Osteocyte (in vitro differentiated cells): ENCODE measurements at places on chromosomes 13 and 19.

DNA sequence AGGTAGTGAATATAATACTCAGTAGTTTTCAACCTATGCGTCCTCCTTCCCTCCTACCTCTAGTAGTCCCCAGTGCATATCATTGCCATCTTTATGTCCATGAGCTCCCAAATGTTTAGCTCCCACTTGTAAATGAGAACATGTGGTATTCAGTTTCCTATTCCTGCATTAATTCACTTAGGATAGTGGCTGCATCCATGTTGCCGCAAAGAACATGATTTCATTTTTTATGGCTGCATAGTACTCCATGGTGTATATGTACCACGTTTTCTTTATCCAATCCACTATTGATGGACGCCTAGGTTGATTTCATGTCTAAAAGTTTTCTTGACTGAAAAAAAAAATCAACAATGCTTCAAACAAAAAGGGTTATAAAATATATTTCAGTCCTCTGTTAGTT is 303.4 kb upstream of the SGCG start:
- DNase-seq, result no peak

DNA sequence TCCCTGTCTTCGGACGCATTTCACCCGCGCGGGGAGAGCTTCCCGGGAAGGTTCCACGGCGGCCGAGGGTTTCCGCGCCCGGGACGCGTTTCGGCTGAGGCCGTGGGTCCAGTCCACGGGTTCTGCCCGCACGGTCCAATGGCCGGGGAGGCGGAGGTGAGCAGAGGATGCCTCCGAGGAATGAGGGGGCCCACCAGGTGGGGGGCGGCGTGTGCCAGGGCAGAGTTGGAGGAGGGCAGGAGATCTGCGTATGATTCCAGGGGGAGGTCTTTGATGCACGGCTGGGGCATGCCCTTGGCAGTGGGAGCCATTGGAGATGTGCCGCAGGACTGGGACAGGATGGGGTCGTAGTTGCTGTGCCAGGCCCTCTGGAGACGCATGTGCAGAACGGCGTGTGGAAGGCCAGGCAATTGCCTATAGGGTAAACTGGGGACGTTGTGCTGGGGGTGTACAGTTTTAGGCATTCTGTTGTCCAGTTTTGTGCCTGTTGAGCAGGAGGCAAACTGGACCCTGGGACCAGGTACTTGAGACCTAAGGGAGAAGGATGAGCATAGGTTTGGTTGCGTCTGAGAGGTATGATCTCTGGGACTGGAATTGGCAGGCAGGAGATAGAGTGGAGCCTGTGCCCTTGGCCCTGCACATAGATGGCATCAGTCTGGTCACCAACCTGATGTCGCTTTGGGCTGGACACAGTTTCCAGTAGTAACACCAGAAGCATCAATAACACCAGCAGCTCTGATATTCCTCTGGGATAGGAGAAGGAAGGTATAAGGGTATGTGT is 751 bp downstream of the ZNF584 start:
- DNase-seq, result no peak

- DNase-seq, result no peak
Measured at GRCh38 chr19:33564836-33565338, 43.3 kb upstream of the PEPD start.

DNA sequence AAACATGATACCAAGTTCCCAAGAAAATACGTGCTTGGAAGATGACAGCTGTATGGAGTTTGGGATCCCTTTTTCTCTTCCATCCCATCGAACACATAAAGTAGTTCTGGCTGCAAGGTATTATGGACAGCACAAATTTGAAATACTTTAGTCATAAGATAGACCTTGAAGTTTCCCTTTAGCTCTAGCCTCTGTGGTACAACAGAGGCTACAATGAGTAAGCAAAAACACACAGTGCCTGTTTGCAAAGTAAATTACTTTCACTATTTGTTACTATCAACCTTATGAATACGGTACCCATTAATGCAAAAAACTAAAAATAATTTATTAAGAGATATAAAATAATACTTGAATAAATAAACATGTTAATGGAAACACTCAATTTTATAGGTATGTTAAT is 21.0 kb upstream of the LRCH1 start:
- DNase-seq, result no peak

GRCh38 chr13:46908501-46908900 is 11.6 kb upstream of the HTR2A start:
- no peak for DNase-seq

GRCh38 chr13:99481366-99481765 is 19.9 kb upstream of the TM9SF2 start:
- DNase-seq, result no peak

GRCh38 chr19:58182989-58183816 is at the start of gene ZNF274:
Gene ZNF274, plus strand, starts transcription at chr19:58183061. Its CDS starts 905 bp downstream, at chr19:58183966.
- DNase-seq, result peak; percentile 97

DNA sequence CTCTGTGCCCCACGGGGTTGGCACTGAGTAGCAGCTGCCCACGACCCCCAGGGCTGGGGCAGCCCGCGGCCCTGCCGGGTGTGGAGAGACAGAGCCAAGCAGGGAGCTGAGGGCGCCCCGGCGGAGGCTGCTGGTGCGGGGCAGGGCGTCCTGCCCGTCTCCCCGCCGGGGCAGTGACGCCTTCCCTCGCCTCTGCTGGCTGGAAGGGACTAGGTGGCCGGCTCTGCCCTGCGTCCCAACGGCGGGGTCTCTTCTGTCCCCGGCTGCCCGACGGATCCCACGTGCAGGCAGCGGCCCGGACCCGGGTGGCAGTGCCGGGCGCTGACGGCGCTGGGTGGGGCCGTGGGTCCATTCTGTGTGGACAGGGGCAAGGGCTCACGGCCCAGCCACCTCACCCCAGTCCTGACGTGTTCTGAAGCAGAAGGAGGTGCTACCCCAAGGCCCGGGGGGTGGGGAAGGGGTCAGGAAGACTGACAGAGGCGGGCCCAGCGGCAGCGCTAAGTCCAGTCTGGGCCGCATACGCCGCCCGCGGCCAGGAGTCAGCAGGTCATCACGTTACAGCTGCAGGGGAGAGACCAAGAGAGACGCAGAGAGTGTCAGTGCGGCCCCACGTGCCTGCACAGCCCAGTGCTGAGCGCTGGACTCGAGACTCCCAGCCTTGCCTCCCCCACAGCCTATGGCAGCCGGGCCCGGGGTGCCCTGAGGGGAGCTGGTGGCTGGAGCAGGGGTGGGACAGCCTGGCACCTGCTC is 15.1 kb upstream of the PLPP2 start:
- DNase-seq, result peak; percentile 82

DNA sequence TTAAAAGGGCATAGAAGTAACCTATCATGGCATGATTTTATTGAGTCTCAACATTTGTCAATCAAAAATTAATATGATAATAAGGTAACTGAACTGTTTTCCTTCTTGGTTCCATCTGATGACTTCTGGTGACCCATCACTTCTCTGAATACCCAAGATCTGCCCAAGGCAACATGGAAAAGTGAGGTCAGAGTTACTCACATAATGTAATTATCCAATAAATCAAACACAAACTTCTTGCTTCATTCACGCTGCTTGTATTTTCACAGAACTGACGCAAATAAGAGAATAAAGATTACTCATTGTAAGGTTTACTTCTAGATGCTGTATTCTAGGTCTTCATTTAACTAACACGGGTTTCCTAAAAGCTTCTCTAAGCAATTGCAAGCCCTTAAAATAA is 361.6 kb downstream of the RBM26 start:
- no peak for DNase-seq

DNA sequence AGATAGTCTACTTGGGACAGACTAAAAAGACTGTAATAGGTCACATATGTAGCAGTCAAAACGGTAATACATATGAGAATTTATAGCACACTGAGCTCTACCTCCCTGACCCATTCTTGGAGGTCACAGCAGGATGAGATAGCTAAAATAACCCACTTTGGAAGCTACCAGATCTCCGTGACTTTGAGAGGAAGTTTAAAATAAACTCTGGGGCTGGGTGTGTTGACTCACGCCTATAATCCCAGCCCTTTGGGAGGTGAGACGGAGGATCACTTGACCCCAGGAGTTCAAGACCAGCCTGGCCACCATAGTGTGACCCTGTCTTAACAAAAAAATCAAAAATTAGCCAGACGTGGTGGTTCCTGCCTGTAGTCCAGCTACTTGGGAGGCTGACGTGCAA is 45.3 kb downstream of the DHRS12 start:
- DNase-seq, result no peak

- DNase-seq, result no peak
Measured at GRCh38 chr13:105969761-105970160, 565.7 kb downstream of the EFNB2 start.
